Naive B cell (primary cell): ENCODE measurements at places on chromosomes 12 and 14. TPM values are rescaled to one million over a fixed set of nuclear protein-coding genes. Genes with fewer than 3 reads are reported as not detected.

Gene CELA1
- polyA plus RNA-seq, result not detected

Gene C1S
- not detected for polyA plus RNA-seq

Gene CYP46A1
- polyA plus RNA-seq, result not detected

Gene TRIM9
- polyA plus RNA-seq, result 0.15 TPM

Gene ALDH2
- 12.1 TPM for polyA plus RNA-seq

Gene OR4K1
- not detected for polyA plus RNA-seq

Gene C14orf180
- not detected for polyA plus RNA-seq

Gene PPM1H
- polyA plus RNA-seq, result not detected

Gene LETMD1
- 27.8 TPM for polyA plus RNA-seq

Gene VDR
- not detected for polyA plus RNA-seq

Gene TBX3
- not detected for polyA plus RNA-seq

Gene DAD1
- polyA plus RNA-seq, result 468 TPM

Gene KRT77
- not detected for polyA plus RNA-seq
